ENCODE measurements at places on chromosomes 6 and 20.

DNA sequence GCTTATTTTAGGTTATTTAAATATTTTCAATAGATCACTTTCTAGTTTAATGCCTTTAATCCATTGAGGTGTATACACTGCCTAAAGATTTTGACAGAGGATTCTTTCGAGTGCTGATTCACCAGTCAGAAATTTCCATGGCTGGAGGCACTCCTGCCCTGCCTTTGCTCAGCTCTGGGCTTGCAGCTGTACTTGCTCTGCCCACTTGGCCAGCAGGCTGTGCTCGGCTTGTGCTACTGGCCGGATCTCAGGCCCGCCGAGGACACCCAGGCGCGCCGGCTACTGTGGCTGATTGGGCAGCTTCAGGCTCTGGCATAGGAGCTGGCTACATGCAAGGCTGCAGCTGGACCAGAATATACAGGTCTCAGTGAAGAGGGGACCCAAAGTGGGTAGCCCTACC, 675.1 kb upstream of the MMS22L start:
- no peak for DNase-seq

DNA sequence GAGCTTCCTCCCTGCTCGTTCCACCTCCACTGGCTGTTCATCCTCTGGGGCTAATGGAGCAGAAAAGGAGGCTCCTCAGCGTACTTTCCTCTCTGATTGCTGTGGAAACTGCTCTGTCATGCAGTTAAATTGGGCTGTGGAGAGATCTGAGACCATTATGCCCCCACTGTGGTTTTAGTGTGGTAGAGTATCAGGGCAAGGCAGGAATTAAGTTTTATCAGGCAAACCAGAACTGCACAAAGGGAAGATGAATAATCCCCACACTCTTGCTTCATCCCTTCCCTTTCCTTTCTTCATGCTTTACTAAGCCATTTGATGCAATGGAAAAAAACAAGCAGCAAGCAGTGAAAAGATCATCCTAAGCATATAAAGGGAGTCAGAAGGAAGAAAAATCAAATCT, 11.9 kb upstream of the ME1 start:
- no peak for DNase-seq

DNA sequence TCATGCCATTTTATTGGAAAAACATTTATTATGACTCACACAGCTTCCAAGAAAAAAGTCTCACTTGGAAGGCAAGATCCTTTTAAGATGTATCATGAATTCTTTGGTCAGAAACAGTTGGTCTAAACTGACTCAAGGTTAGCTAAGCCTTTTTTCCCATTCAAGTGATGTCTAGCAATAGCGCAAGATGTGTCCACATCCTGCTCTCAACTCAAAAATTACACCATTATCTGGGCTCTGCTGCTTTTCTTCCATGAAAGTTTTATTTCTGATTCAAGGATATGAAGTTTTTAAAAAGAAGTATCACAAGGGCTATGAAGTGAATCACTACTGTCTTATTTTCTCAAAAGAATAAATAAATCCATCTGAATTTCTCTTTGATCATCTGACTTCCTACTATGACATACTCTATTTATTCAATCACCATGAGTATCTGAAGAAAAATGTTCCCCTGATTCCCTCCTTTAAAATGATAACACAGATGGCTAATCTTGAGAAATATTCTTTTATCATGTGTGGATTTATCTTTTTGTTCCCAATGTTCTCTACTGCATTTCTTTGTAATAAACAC, 139.2 kb downstream of the AHI1 start:
- no peak for DNase-seq

DNA sequence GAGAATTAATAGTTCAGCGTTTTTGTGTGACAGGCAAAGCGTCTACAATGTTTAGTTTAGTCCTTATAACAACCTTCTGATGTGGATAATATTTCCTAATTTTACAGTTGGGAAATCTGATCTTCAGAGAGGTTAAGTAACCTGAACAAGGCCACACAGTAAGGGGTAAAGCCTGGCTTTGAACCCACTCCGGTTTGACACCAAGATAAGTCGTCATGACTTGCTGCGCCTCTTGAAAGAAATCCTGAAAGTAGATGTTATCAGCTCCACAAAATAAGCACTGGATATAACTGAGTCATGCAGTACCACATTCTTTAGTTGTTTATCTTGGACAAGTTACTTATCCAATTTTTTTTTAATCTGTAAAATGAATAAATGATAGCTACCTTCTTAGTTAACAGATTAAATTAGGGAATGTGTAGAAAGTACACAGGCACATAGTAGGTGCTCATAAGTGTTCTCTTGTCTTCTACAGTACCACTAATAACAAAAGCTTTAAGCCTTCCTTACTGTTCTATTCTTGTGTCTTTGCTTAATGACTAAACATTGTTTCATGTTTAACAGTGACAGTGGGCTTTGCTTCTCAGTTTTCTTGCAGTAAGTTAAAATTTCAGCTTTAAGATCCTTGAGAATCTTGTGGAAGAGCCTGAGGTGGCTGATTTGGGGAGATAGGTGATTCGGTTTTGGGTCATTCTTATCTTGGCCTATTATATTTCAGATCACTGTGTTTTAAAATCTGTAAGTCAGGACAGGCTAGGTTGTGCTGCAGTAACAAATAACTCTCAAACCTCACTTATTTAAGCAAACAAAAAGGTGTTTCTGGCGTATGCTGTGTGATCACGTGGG, 2.1 kb downstream of the HIVEP1 start:
- no peak for DNase-seq

DNA sequence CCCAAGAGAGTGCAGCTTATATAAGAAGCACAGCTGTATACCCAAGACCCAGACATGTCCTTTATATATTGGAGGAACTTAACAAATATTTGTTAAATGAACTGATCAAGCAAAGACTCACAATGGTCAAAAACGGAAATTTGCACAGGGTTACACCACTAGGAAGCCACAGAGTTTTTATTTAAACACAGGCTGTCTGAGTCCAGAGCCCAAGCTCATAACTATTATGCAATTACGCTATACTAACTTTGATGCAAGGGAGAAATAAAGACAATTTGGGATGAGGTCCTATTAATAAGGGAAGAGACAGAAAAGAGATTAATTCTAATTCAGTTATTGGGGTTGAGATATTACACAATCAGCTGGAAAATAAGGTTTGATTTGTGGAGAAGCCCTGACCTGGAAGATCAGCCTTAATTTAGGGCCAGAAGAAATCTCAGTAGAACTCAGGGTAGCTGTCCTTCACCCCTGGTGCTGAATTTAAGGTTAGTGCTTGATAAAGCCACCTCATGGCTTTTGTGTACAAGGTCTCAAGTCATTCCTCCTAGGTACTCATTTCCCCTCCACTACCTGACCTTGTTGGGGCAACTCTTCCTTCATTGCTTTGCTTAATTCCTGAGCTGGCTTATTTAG, 10.5 kb upstream of the ZNF334 start:
- DNase-seq: no peak

DNA sequence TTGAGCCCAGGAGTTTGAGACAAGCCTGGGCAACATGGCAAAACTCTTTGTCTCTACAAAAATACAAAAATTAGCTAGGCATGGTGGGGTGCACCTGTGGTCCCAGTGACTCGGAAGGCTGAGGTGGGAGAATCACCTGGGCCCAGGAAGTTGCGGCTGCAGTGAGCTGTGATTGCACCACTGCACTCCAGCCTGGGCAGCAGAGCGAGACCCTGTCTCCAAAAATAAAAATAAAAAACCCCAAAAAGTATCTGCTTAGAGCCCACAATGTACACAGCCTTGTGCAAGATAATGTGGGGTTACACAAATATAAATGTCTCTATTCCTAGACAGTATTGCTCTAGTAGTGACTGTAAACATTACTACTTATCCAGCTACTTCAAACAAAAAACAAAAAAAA, 5.9 kb downstream of the ESF1 start:
- no peak for DNase-seq

DNA sequence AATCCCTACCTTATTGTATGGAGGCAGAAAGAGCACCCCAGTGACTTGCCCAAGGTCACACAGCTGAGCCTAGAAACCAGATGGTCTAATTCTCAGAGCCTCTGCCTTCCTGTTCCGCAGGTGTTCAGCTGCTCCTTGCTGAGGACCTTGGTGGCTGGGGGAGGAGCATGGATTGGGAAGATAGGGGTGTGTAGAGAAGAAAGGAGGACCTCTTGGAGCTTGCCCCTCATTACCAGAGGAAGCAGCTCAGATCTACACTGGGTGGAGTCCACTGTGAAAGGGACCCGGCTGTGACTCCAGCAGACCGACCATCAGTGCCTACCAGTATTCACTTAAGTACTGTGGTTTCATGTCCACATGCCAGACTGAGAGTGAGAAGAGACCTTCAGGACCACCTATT, 15.2 kb downstream of the FOXP4 start:
- no peak for DNase-seq

DNA sequence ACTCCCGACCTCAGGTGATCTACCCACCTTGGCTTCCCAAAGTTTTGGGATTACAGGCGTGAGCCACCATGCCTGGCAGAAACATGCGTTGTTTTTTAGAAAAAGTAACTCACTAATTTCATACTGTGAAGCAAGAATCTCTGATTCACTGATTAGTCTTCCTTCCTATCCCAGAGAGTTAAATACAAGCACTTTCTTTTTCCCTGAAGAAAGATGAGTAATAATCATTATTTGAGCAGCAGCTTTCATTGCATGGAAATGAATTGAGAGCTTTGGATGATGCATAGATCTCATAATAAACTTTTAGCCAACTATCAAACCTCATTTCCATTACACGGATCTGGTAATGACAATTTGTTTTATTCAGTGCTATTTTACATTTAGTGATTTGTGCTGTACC, 892.5 kb upstream of the EYS start:
- DNase-seq: no peak

GRCh38 chr6:41503827-41504465, 42.2 kb upstream of the FOXP4 start:
- peak; percentile 15 for DNase-seq

GRCh38 chr6:88443554-88443953, 277.4 kb upstream of the CNR1 start:
- no peak for DNase-seq

- DNase-seq: peak; percentile 77
These were observed 33.8 kb upstream of the RREB1 start for GRCh38 chr6:7073821-7074525.

DNA sequence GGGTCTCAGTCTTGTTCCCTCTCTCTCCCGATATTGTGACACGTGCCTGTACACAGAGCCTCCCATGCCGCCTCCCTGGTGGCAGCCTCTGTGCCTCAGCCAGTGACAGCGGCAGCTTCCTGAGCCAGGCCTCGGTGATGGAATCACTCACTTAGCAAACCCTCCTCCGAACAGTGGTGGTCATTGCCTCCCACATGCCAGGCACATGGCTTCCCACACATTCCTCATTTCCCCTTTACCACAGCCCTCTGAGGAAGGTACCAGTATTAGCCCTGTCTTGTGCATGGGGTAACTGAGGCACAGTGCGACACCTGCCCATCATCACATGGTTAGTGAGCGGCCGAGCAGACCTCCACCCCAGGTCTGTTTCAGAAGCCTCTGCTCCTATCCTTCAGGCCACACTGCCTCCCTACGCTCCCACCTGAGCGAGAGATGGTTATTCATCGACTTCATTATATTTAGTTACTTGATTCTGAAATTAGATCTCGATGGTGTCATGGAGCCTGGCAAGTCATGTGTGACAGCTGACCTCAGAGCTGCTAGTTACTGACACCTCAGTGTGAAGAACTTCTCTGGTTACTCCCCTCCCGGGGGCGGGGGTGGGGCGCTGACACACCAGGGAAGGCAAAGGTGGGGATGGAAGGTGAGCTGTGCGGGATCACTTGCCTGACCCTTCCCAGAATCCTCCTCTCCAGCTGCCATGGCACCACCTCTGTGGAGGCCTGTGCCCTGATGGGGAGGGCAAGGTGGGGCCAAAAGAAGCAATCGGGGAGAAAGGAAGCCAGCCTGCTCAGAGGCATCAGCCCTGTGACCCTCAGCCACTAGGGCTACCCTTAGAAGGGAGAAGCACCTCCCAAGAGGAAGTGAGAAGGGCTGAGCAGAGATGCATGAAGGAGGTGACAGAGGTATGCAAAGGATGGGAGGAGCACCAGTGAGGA, 17.9 kb downstream of the MDGA1 start:
- DNase-seq: no peak

DNA sequence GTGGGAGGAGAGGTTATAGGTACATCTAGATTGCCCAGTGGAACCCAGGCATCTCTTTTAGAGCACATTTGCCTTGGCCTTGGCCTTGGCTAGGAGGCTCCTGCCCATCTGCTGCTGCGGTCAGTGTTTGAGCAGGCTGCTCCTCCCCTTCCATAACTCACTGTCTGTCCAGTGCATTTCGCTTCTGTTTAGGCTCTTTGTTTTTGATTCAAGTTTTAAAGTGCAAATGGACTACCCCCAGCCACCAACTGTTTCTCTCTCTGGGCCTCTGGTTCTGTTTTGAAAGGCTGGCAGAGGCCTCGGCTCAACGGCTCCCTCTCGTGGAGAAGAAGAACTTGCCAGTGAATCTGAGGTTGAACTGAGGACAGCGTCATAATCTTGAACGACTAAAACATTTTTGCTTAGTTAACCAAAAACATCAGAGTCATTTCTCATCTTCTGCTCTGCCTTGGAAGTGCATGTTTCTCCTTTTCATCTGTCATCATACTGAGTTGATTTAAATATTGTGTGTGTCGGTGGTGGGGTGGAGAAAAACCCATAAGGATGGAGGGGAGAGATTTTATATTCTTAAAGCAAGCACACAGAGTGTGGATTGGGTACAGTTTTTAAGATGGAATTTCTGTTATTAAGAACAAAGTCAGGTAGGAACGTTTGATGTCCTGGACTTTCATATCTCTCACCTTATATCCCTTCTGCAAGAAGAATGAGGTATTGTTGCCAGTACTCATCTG, 171.4 kb downstream of the DTNBP1 start:
- DNase-seq: peak; percentile 77

GRCh38 chr6:152918991-152919390, 63.9 kb downstream of the FBXO5 start:
- no peak for DNase-seq

DNA sequence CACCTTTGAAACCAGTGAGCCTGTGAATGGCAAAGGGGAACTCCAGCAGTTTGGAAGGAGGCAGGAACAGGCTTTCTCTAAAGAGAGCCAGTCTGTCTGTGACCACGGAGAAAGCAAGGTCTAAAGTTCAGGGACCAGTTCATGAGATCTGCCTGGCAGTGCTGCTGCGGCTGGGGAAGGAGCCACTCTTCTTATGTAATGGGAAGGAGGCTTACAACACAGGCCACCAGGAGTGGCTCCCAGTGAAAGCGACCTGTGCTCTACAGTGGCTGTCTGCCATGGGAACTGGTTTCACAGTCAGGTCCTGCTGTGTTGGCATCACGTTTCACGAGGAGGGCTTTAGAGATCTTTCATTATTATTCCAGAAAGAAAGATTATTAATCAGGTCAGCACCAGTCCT, 291.9 kb upstream of the PRDM1 start:
- DNase-seq: no peak

GRCh38 chr6:72699159-72699558, 77.3 kb downstream of the KCNQ5 start:
- DNase-seq: no peak

DNA sequence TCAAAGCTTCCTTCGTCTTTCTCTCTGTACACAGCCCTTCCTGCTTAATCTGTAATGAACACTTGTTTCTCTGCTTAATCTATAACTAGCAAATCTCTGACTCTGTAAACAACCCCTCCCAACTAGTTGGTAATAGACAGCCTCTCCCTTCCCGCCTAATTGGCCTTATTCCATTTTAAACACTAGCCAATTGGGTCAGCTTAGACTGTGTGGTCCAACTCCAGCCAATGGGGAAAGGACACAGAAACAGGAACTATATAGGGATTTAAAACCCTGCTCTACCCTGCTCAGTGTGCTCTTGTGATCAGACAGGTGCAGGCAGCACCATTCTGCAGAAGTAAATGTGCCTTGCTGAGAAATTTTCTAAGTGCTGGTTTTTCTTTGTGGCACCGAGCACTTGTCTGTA, 18.5 kb downstream of the CHD6 start:
- no peak for DNase-seq
